ENCODE measurements at places on chromosomes 4 and X.
A peak's percentile ranks its signal among the peaks of the same experiment; 100 is the strongest.

DNA sequence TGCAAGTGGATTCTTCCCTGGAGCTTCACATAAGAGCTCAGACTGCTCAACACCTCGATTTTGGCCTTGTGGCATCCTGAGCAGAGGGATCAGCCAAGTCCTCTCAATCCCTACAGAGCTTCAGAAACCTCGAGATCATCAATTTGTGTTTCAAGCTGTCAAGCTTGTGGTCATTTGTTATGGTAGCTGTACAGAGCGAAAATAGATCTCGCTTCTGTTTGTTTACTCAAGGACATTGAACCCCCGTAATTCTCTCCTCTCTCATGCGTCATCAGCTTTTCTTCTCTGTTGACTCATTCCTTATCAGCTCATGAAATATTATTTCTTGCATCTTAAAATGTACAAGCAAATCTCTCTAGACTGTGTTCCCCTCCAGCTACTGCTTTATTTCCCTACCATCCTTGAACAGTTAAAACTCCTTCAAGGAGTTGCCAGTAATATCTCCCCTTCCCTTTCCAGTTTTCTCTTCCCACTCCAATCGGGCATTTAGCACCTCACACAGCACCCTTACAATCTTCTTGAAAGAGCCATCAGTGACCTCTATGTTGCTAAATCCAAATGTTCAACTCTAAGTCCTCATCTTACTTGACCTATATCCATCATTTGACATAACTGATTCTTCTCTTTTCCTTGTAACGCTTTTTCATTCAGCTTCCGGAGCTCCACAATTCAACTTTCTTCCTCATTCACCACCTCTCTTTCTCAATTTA is 106.2 kb upstream of the FAT1 start:
- DNase-seq = no peak

DNA sequence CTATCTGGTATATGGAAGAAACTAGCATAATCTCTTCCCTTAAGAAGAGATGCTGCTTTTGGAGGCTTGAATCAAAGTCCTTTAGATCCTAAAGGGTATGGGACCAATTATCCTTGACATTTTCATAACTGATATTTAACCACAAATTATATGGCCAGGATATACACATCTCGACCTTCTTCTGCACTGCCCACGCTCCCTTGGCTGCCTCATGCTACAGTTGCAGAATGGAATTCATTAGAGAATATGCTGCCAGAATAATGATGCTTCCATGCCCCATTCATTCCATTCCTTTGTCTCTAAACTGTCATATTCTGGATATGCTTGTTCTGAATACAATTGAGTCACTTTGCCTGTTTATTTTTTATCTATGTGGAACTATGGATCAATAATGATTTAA is 157.1 kb upstream of the PACRGL start:
- no peak for DNase-seq

GRCh38 chrX:150405576-150405975 is 42.5 kb downstream of the MAMLD1 start:
- no peak for DNase-seq

DNA sequence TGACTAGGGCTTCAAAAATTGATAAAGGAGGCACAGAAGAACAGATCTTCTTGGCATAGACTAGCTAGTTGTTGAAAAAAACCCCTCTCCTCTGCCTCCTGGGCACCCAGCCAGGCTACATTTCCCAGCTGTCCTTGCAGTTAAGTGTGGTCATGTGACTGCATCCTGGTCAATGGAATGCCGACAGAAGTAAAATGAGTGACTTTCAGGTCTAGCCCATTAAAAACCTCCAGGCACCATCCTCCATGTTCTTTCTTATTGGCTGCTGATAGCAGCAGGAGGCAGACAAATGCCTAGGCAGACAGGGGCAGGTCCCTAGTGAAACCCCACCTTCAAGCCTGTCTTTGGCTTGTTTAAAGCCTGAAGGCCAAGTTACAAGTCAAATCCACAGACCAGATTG is 35.3 kb downstream of the ATXN3L start:
- DNase-seq = no peak

GRCh38 chrX:44080083-44080482 is 106.9 kb upstream of the NDP start:
- DNase-seq = no peak

DNA sequence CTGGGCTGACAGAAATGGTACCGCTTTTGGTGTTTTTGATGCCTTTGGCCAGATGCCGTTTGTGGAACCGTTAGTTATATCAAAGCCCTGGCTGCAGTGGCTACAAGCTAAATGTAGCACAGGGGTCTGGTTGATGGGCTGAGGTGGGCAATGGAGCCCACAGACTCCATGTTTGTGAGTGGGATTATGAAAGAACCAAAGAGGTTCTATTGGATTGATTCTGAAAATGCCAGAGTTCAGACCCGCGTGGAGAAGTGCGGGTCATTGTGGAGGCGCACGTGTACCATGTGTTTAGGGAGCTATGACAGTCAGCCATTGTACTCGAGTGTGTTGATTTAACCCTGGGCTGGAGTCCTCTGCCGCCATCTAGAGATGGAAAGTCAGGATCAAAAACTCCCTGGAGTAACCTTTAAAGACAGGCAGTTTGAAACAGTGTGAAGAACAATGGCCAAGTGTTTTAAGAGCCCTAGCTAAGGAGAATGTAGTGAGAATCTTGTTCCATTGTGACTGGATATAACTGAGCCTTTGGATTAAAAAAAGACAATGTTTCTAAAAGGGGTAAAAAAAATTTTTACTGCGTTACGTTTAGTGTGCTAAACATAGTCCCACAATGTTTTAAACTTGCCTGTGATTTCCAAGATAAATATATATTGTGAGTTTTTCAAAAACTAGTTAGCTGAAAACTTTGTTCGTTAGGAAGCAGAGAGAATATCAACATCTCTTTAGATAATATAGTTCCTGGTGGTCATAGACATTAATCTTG is 12.7 kb downstream of the ART3 start:
- peak; percentile 69 for DNase-seq

GRCh38 chrX:109911046-109911445 is 91.9 kb upstream of the TMEM164 start:
- DNase-seq = peak; percentile 8

- peak; percentile 62 for DNase-seq
Observed at GRCh38 chrX:20315140-20315539, 48.4 kb upstream of the RPS6KA3 start.

DNA sequence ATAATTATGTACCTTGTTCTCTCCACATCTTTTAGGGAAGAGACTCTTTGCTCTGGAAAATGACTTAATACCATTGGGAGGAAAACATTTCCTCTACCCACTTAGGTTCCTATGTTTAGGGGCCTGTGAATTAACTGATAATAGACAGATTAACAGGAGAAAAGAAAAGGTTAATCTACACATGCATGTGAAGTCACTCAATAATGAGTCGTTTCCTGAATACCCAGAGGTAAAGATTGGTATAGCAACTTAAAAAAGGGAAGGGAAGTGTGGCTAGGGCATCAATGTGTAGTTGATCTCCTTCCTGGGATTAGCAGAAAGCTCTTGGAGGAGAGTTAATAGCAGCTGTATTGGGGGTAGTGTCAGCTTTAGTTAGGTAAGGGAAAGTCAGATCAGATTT is 419.5 kb upstream of the ATOH1 start:
- no peak for DNase-seq

DNA sequence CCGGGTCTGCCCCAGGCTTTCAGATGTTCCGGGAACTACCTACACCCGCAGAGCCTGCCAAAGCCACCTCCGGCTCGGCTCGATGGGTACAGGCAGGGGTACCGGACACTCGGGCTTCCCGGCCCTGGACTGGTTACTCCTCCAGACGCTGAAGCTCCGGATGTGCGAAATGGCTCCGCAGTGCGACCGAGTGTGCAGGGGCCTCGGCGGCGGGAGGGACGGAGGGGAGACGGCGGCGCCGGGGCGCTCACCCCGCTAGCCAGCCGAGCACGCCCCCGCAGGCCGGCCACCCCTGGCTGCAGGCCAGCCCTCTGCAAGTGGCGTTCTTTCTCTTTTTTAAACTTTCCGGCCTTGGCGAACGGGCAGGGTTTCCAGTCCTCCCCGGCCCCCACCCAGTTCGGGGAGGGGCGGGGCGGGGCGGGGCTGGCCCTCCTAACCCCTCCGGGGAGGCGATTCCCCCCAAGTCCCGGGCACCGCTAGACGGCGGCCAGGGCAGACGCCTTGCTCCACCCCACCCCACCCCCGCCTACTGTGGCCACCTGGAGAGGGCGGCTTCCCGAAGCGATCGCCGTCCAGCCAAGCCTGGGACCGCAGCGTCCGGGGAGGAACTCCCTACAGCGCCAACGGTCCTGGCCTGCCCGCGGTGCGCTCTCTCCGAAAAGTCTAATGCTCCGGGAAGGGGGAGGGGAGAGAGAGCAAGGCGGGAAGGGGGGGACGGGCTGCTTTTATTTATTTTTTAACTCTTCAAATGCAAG is 7.5 kb downstream of the BCOR start:
- no peak for DNase-seq

GRCh38 chrX:78748846-78749245 is 1.3 kb downstream of the LPAR4 start:
- DNase-seq = no peak

GRCh38 chr4:154292589-154292988 is 199.0 kb downstream of the DCHS2 start:
- no peak for DNase-seq

- no peak for DNase-seq
Observed at GRCh38 chr4:99161373-99162099, 17.4 kb upstream of the ADH4 start.

DNA sequence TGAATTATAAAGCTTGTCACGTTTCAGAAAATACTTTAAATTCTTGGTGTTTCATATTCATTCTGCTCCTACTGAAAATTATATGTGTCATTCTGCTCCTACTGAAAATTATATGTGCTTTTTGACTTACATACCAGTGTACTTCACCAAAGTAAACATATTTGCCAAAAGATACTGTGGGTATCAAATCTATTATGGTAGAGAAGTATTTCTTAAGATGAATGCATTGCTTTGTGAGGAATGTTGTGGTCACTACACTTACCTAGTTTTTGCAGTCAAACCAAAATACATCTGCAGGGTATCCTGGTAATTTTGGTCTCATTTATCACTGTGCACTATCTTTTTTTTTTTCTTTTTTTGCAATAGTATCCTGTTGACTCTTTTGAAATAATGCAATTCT is 287.7 kb upstream of the MAD2L1 start:
- DNase-seq = no peak

GRCh38 chr4:112296949-112297880 is at the start of gene ALPK1:
TSS of gene ALPK1 (plus strand) at chr4:112297369.
- DNase-seq = peak; percentile 85

DNA sequence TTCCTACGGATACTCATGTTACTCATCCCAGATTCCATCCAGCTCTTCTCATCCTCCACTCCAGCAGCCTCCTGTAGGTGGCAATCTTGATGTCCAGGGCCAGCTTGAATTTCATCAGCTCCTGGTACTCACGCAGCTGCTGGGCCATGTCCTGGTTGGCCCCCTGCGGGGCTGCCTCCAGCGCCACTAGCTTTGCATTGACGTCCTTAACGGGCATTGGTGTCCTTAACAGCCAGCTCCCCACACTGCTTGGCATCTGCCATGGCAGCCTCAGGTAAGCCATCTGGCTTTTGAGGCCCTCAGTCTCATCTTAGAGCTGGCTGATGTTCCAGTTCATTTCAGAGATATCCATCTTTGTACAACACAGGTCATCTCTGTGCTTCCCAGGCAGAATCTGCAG is 223.7 kb downstream of the FGF13 start:
- no peak for DNase-seq
